ENCODE measurements at places on chromosomes 5 and 9. TPM values are rescaled to one million over a fixed set of nuclear protein-coding genes. Genes with fewer than 3 reads are reported as not detected.
A peak's percentile ranks its signal among the peaks of the same experiment; 100 is the strongest.

DNA sequence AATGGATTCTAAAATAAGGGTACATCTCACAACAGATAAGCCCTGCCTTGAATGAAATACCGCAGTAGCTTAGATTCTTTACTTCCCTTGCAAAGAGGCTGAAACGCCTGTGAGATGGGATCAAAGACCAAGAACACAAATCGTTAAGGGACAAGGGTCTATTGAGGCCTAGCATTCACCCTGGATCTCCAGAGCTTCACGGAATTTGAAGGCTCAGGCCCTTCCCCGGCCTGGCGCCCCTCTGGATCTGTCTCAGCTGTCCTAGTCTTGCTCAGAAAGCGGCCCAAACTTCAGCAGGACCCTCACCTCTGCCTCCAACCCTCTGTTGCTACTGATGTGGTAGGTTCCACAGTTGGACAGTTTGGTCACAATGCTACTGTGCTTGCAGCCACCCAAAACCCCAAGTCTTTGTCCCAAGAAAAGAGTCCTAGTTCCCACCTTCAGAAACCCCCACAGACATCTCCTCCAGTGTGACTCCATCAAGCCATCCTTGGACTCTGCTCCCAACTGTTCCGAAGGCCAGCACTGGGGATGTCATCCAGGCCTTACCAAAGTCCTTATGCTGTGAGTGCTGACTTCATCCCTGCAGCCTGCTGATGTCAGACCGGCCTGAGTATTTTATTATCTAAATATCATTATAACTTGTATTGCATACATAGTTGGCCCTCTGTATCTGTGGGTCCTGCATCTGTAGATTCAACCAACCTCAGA is 9.4 kb downstream of the CORO2A start:
- no peaks in the 10 kb centered on the region for H3K36me3 ChIP-seq
- no peaks in the 10 kb centered on the region for H3K27me3 ChIP-seq
- H3K4me3 ChIP-seq, result no peak overlapping the region
- no peak for DNase-seq
- no peaks in the 10 kb centered on the region for H3K4me1 ChIP-seq

The FBP2 gene
- total RNA-seq, result not detected

The PCDHGA7 gene
- 1.6 TPM for total RNA-seq

- H3K27me3 ChIP-seq, result no peaks in the 10 kb centered on the region
- peaks cover 16% of the 10 kb centered on the region for H3K36me3 ChIP-seq
- H3K27ac ChIP-seq, result no peak overlapping the region
These were observed 174.0 kb downstream of the RAPGEF6 start for GRCh38 chr5:131460867-131461572.

The PCDHA10 gene
- 0.11 TPM for total RNA-seq

The TYRP1 gene
- not detected for total RNA-seq

- H3K4me3 ChIP-seq, result no peak overlapping the region
- no peaks in the 10 kb centered on the region for H3K4me1 ChIP-seq
- no peak for DNase-seq
- H3K36me3 ChIP-seq, result no peaks in the 10 kb centered on the region
- H3K27ac ChIP-seq, result no peak overlapping the region
These were observed 243.4 kb upstream of the PIK3R1 start for GRCh38 chr5:67971971-67972821.

The PSAT1 gene
- total RNA-seq, result 376 TPM

GRCh38 chr5:131265311-131265803 is 1.5 kb downstream of the CDC42SE2 start:
- H3K27ac ChIP-seq, result no peak overlapping the region
- DNase-seq, result peak; percentile 62
- H3K27me3 ChIP-seq, result no peaks in the 10 kb centered on the region
- H3K4me1 ChIP-seq, result peaks cover 19% of the 10 kb centered on the region
- no peaks in the 10 kb centered on the region for H3K36me3 ChIP-seq

GRCh38 chr9:137382444-137383080 is 40.4 kb downstream of the EXD3 start:
- H3K36me3 ChIP-seq, result no peaks in the 10 kb centered on the region
- H3K4me1 ChIP-seq, result no peaks in the 10 kb centered on the region
- H3K27ac ChIP-seq, result no peak overlapping the region

DNA sequence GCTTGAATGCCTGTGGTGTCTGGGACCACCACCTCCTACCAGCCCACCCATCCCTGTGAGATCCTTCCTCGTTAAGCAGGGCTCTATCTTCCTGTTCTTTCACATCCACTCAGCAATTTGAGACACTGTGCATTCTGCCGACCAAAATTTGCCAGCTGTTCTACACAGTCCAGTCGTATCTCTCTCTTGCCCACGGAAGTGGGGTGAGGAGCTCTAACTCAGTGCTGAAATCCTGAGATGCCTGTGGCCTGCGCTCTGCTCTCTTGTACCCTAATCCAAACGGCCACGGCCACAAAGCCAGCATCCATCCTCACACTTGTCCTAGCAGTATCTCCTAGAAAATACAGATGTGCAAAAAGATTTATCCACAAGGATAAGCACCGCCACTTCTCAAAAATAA is 97.9 kb downstream of the MVB12B start:
- no peaks in the 10 kb centered on the region for H3K36me3 ChIP-seq
- DNase-seq, result no peak
- H3K4me1 ChIP-seq, result peaks cover 5% of the 10 kb centered on the region
- H3K27ac ChIP-seq, result no peak overlapping the region
- no peaks in the 10 kb centered on the region for H3K27me3 ChIP-seq

The PANK3 gene
- total RNA-seq, result 24.2 TPM

DNA sequence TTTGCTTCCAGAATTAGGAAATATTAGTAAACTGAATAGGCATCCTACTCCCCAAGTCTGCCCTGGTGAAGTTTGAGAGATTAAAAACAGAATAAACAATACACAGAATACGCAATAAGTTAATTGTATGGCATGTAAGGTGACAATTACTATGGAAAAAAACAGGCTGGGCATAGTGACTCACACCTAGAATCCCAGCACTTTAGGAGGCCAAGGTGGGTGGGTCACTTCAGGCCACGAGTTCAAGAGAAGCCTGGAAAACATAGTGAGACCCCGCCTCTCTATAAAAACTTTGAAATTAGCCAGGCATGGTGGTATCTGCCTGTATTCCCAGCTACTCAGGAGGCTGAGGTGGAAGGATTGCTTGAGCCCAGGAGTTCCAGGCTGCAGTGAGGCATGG is 64.2 kb upstream of the SUSD1 start:
- peaks cover 13% of the 10 kb centered on the region for H3K4me1 ChIP-seq
- no peak overlapping the region for H3K27ac ChIP-seq
- H3K4me3 ChIP-seq, result no peak overlapping the region

The ITK gene
- total RNA-seq, result 0.11 TPM

The LURAP1L gene
- 16.2 TPM for total RNA-seq

GRCh38 chr5:150895431-150896428 is 9.1 kb downstream of the ZNF300 start:
- peaks cover 28% of the 10 kb centered on the region for H3K36me3 ChIP-seq
- H3K27me3 ChIP-seq, result no peaks in the 10 kb centered on the region
- no peak overlapping the region for H3K27ac ChIP-seq
- H3K4me1 ChIP-seq, result no peaks in the 10 kb centered on the region
- H3K4me3 ChIP-seq, result no peak overlapping the region
- DNase-seq, result peak; percentile 2

DNA sequence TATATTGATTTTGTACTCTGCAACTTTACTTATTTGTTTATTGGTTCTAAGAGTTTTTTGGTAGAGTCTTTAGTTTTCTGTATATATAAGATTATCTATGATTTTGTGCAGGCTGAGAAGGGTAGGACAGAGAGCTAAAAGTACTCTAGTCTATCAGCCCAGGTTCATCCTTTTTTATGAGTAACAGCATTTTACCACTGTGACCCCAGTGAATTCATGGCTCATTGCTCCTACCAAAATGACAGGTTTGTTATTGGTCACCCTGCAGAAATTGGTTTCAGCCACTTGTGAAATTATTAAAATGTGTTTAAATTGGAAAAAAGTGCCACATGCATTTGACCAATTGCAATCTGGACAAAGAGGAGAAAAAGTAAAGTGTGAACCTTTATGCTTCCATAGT is 421.4 kb upstream of the DAB2 start:
- H3K4me3 ChIP-seq, result no peak overlapping the region
- no peak overlapping the region for H3K27ac ChIP-seq
- H3K4me1 ChIP-seq, result no peaks in the 10 kb centered on the region
- DNase-seq, result no peak
- no peaks in the 10 kb centered on the region for H3K36me3 ChIP-seq

- no peak for DNase-seq
- no peaks in the 10 kb centered on the region for H3K36me3 ChIP-seq
- H3K4me1 ChIP-seq, result no peaks in the 10 kb centered on the region
- H3K27me3 ChIP-seq, result no peaks in the 10 kb centered on the region
- no peak overlapping the region for H3K4me3 ChIP-seq
- H3K27ac ChIP-seq, result no peak overlapping the region
These were observed 186.7 kb upstream of the DAPK1 start for GRCh38 chr9:87310827-87311523.

- H3K27ac ChIP-seq, result no peak overlapping the region
- no peak overlapping the region for H3K4me3 ChIP-seq
- peaks cover 69% of the 10 kb centered on the region for H3K27me3 ChIP-seq
- no peaks in the 10 kb centered on the region for H3K36me3 ChIP-seq
- no peak for DNase-seq
These were observed 122.3 kb downstream of the PAX5 start for GRCh38 chr9:36911601-36912412.

- no peaks in the 10 kb centered on the region for H3K36me3 ChIP-seq
- no peaks in the 10 kb centered on the region for H3K27me3 ChIP-seq
- H3K4me3 ChIP-seq, result no peak overlapping the region
- peak overlapping the region; percentile 97 for H3K27ac ChIP-seq
These were observed 64.4 kb downstream of the UGCG start for GRCh38 chr9:111961009-111961408.

DNA sequence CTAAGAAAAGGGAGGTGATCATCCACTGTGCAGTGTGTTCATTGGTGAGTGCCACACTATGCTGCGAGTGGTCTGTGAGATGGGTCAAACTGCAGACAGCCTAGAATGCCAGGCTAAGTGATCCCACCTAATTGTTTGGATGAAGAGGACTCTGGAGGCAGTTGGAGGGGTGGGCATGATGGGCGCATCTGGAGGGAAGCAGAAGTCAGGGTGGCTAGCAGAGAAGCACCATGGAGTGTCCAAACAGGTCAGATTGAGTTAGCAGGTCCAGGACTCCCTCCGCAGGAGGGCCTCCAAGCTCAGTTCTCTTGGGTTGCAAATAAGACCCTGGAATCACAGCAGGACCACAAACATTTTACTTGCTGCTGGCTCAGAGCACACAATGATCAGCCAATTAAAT is 19.9 kb upstream of the ANGPTL2 start:
- no peaks in the 10 kb centered on the region for H3K27me3 ChIP-seq
- no peaks in the 10 kb centered on the region for H3K4me1 ChIP-seq
- no peak overlapping the region for H3K4me3 ChIP-seq
- no peak for DNase-seq
- H3K36me3 ChIP-seq, result no peaks in the 10 kb centered on the region
- no peak overlapping the region for H3K27ac ChIP-seq

DNA sequence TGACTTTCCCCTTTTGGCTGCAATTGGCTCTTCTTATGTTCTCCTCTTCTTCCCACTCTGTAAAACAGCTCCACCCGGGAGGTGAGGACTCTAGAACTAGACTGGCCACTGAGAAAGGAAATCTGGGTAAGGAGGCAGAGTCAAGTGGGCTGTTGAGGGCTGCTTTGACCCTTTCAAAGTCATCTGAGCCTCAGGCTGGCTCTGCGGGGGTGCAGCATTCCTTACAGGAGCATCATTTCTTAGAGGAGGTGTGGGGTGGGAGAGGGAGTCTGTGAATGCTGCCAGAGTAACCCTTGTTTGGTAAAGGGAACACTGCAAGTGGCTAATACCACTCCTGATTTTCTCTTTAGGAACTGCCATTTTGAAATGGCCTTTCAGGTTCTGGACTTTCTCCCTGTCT is 377.7 kb upstream of the SMARCA2 start:
- H3K27me3 ChIP-seq, result no peaks in the 10 kb centered on the region
- H3K4me3 ChIP-seq, result no peak overlapping the region
- no peak overlapping the region for H3K27ac ChIP-seq
- no peaks in the 10 kb centered on the region for H3K36me3 ChIP-seq
- H3K4me1 ChIP-seq, result no peaks in the 10 kb centered on the region
- DNase-seq, result no peak

The PCDHB12 gene
- total RNA-seq, result 2.9 TPM

- no peaks in the 10 kb centered on the region for H3K36me3 ChIP-seq
- peak; percentile 3 for DNase-seq
- peaks cover 53% of the 10 kb centered on the region for H3K4me1 ChIP-seq
- H3K27me3 ChIP-seq, result no peaks in the 10 kb centered on the region
- H3K27ac ChIP-seq, result no peak overlapping the region
These were observed 103.6 kb downstream of the LURAP1L start for GRCh38 chr9:12878351-12878978.

The PGGT1B gene
- total RNA-seq, result 10.2 TPM

- peaks cover 22% of the 10 kb centered on the region for H3K27me3 ChIP-seq
- H3K27ac ChIP-seq, result no peak overlapping the region
- no peaks in the 10 kb centered on the region for H3K36me3 ChIP-seq
- H3K4me3 ChIP-seq, result no peak overlapping the region
These were observed 119.3 kb downstream of the C5orf15 start for GRCh38 chr5:133849116-133849515.

GRCh38 chr5:174872271-174872670 is 147.9 kb downstream of the MSX2 start:
- no peak overlapping the region for H3K4me3 ChIP-seq
- 0 out of 2 replicates have a peak, but pooled peaks cover 5% of the 10 kb centered on the region for H3K27me3 ChIP-seq
- H3K4me1 ChIP-seq, result no peaks in the 10 kb centered on the region
- no peak overlapping the region for H3K27ac ChIP-seq
- H3K36me3 ChIP-seq, result no peaks in the 10 kb centered on the region

- H3K27ac ChIP-seq, result no peak overlapping the region
- no peak for DNase-seq
- H3K4me3 ChIP-seq, result no peak overlapping the region
- H3K27me3 ChIP-seq, result no peaks in the 10 kb centered on the region
- no peaks in the 10 kb centered on the region for H3K4me1 ChIP-seq
These were observed 9.9 kb upstream of the SH3TC2 start for GRCh38 chr5:149072791-149073190.

- H3K27me3 ChIP-seq, result no peaks in the 10 kb centered on the region
- H3K4me3 ChIP-seq, result no peak overlapping the region
- DNase-seq, result no peak
These were observed 87.6 kb upstream of the TMED7 start for GRCh38 chr5:115713408-115713807.

The FYB1 gene
- total RNA-seq, result under 0.01 TPM

GRCh38 chr5:91361055-91361701 is 21.9 kb downstream of the ARRDC3 start:
- H3K27me3 ChIP-seq, result no peaks in the 10 kb centered on the region
- H3K27ac ChIP-seq, result no peak overlapping the region
- no peak overlapping the region for H3K4me3 ChIP-seq
- no peak for DNase-seq
- no peaks in the 10 kb centered on the region for H3K4me1 ChIP-seq

GRCh38 chr5:10699281-10699874 is 61.7 kb downstream of the DAP start:
- DNase-seq, result no peak
- H3K4me3 ChIP-seq, result no peak overlapping the region
- H3K27me3 ChIP-seq, result no peaks in the 10 kb centered on the region

The SHC3 gene
- 0.63 TPM for total RNA-seq

The RAB3C gene
- total RNA-seq, result not detected

The GLRA1 gene
- not detected for total RNA-seq

The CENPK gene
- 17.2 TPM for total RNA-seq
